ENCODE measurements at places on chromosomes 3 and 15. TPM values are rescaled to one million over a fixed set of nuclear protein-coding genes. Genes with fewer than 3 reads are reported as not detected.

The HRG gene
- not detected for total RNA-seq

The CGNL1 gene
- 2.6 TPM for total RNA-seq

The PPARG gene
- 223 TPM for total RNA-seq

The TP63 gene
- 0.44 TPM for total RNA-seq

The CPN2 gene
- not detected for total RNA-seq

The FGF7 gene
- total RNA-seq: 109 TPM

The HYAL1 gene
- total RNA-seq: 3.1 TPM

The PLA2G4D gene
- total RNA-seq: not detected

The CDHR4 gene
- total RNA-seq: not detected

The CADM2 gene
- 1.0 TPM for total RNA-seq

The GOLGA8R gene
- 7.5 TPM for total RNA-seq

The SKOR1 gene
- total RNA-seq: 0.44 TPM

The OXTR gene
- 0.34 TPM for total RNA-seq

The WNT7A gene
- not detected for total RNA-seq

The NPAP1 gene
- not detected for total RNA-seq

The UQCRC1 gene
- total RNA-seq: 95.2 TPM

The EPM2AIP1 gene
- total RNA-seq: 15.2 TPM

The SLC38A3 gene
- not detected for total RNA-seq
